ENCODE measurements at places on chromosomes 3 and 15.

DNA sequence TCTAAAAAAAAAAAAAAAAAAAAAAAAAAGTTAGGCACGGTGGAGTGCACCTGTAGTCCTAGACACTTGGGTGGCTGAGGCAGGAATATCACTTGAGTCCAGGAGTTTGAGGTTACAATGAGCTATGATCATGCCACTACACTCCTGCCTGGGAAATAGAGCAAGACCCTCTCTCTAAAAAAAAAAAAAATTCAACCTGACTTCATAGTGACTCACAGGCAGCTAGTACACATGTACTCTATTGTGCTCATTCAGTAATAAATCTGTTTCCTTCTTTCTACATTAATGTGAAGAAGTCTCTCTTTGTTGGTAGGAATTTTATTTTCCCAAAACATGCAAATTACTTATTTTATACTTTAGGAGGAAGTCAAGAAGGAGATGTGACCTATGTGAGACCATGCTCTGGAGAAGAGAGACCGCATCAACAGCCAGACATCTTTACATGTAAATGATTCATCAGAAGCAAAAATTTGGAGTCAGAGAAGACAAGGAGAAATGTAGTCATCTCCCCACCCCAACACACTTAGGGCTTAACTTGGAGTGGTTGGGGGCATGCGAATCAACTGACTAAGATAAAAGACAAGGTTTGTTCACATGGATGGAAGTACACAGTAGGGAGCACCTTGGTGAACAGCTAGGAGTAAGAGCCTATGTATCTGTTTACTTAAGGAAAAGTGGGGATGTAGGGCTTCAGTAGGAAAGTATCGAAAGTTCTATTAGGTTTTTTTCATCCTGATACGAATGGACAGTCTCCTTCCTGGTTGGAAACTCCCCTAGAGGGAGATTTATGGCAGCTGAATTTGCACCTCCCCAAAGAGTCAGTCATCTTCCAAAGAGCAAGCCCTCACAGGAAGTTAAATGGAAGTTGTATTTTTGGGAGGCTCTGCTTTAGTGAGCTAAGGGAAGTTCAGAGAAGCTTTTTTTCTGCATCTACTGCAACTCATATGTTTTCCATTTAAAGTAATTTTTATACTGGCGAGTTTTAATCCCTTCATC, 23.0 kb upstream of the NMD3 start:
- DNase-seq = no peak

DNA sequence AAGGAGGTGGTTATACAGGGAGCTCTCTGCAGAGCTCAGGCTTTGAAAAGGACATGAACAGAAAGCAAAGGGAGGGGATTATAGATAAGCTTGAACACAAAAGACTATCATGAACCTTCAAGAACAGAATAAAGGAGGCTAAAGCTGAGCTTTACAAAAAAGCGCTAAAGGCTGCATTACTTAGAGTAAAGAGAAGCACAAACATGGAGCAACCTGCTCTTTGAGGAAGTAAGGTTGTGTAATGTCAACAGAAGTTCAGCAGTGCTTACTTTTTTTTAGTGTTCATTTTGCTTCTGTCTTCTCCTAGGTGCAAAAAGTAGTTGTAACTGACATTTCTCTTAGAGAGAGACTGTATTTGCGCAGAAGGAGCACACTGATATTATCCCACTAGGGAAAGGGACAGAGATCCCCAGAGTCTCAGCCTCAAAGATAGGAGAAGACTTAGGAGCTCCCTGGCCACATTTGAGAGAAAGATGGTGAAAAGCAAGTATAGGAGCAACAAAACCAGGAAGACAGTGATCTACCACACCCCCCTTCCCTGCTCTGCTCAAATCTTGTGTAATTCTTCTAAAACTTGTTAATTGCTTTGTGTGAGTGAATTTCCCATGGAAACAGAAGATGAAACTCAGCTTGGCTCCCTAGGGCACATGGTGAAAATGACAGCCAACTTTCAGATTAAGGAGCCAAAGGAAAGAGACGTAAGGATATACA, 54.7 kb downstream of the QTRT2 start:
- no peak for DNase-seq

- peak; percentile 75 for DNase-seq
Observed at GRCh38 chr3:194985031-194985578, 285.9 kb downstream of the XXYLT1 start.

- no peak for DNase-seq
Observed at GRCh38 chr3:66380200-66380932, 120.5 kb downstream of the LRIG1 start.
